Activated B cell treated with CpG ODN at 0.5 μM for 24 hours (primary cell): ENCODE measurements at places on chromosomes 16 and 17. TPM values are rescaled to one million over a fixed set of nuclear protein-coding genes. Genes with fewer than 3 reads are reported as not detected.

DNA sequence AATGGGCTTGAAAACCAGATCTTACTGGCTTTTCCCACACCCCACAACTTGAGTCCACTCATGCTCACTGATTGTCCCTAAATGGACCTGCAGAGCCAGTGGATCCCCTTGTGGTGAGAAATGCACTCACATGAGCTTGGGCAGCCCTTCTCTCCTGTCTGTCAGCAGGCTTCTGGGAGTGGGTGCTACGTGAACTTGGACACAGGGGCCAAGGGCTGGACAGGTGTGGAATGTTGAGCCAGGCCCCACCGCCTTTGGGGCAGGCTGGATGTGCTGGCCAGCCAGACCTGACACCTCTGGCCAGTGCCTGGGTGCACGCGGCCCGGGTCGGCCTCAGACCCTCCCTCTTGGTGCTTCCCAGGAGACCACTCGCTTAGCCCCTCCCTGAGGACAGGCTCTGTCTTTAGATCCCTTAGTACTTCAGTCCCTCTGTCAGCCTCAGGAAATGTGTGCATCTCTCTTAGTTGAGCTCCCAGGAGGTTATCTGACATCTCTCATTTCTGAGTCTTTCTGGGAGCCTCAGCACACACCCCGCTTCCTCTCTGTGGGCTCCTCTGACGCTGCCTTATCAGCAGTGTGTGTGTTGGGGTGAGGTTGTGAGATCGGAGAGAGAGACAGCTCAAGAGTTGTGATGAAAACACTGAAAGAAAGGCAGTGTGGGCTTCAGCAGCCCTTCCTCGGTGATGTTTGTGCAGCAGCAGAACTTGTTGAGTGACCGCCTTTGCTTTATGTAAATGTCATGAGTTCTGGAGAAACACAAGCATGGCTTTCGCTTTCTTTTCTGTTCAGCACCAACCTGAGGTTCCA, 117.0 kb downstream of the RAB11FIP4 start:
- H3K27ac ChIP-seq, result peak overlapping the region; percentile 96
- peaks cover 4% of the 10 kb centered on the region for H3K36me3 ChIP-seq
- no peaks in the 10 kb centered on the region for H3K27me3 ChIP-seq
- no peak for DNase-seq
- H3K4me3 ChIP-seq, result peak overlapping the region; percentile 88
- H3K4me1 ChIP-seq, result peaks cover 65% of the 10 kb centered on the region

- peaks cover 60% of the 10 kb centered on the region for H3K4me1 ChIP-seq
- H3K4me3 ChIP-seq, result peak overlapping the region; percentile 55
- H3K27me3 ChIP-seq, result no peaks in the 10 kb centered on the region
- no peak for DNase-seq
These were observed 11.8 kb downstream of the PIK3R6 start for GRCh38 chr17:8855477-8856204.

GRCh38 chr16:67942200-67942509, 1.8 kb downstream of the LCAT start:
- no peak overlapping the region for H3K4me3 ChIP-seq
- no peaks in the 10 kb centered on the region for H3K27me3 ChIP-seq
- no peak for DNase-seq

DNA sequence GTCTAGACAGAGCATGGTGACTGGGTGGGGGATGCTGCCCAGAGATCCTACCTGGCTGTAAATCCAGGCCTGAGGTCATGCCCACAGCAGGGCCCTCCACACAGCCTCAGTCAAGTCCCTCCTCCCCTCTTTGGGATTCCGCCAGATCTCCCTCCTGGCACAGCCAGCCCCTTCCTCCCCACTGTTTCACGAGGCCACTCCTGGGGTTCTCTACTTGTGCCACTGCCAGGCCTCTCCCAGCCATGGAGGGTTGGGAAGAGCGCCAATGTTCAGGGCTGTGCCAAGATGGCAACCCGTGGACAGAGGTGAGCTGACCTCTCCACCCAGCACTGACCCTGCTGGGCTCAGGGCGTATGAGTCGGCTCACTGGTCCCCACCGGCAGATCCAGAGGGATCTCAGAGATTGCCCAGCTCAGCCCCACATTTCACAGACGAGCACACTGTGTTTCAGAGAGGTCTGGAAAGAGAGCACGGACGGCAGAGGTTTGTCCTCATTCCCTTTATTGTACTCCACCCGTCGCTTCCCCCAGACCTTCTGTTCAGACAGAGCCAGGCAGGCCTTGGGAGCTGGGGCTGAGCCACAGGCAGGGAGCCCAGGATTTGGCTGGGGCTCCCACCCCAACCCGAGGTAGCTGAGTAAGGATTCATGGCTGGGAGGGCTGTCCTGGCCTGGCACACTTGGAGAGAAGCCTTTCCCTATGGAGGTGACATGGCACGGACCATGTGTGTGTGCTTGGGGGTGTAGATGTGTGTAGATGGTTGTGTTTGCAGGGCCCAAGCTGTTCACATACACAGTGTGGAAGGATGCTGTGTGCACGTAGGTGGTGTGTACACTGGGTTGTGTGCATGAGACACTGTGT, 3.5 kb upstream of the CAMKK1 start:
- H3K4me1 ChIP-seq, result peaks cover 22% of the 10 kb centered on the region
- DNase-seq, result no peak
- H3K27ac ChIP-seq, result no peak overlapping the region
- no peaks in the 10 kb centered on the region for H3K27me3 ChIP-seq
- no peak overlapping the region for H3K4me3 ChIP-seq

GRCh38 chr17:8941980-8942622, 23.4 kb downstream of the PIK3R5 start:
- peak overlapping the region; percentile 15 for H3K4me3 ChIP-seq
- peaks cover 44% of the 10 kb centered on the region for H3K36me3 ChIP-seq
- no peak for DNase-seq
- H3K27me3 ChIP-seq, result no peaks in the 10 kb centered on the region
- H3K27ac ChIP-seq, result peak overlapping the region; percentile 76

GRCh38 chr16:57475711-57476339, 10.5 kb downstream of the DOK4 start:
- peaks cover 14% of the 10 kb centered on the region for H3K36me3 ChIP-seq
- no peak overlapping the region for H3K27ac ChIP-seq
- DNase-seq, result peak; percentile 69
- peaks cover 40% of the 10 kb centered on the region for H3K4me1 ChIP-seq
- peaks cover 7% of the 10 kb centered on the region for H3K27me3 ChIP-seq

- H3K27ac ChIP-seq, result no peak overlapping the region
- no peak overlapping the region for H3K4me3 ChIP-seq
- H3K36me3 ChIP-seq, result peaks cover 63% of the 10 kb centered on the region
These were observed 19.0 kb downstream of the MED24 start for GRCh38 chr17:40035162-40035559.

- H3K27ac ChIP-seq, result peak overlapping the region; percentile 87
- peak; percentile 40 for DNase-seq
- peak overlapping the region; percentile 95 for H3K4me3 ChIP-seq
- no peaks in the 10 kb centered on the region for H3K27me3 ChIP-seq
These were observed 486 bp downstream of the PIGS start for GRCh38 chr17:28570716-28571360.

DNA sequence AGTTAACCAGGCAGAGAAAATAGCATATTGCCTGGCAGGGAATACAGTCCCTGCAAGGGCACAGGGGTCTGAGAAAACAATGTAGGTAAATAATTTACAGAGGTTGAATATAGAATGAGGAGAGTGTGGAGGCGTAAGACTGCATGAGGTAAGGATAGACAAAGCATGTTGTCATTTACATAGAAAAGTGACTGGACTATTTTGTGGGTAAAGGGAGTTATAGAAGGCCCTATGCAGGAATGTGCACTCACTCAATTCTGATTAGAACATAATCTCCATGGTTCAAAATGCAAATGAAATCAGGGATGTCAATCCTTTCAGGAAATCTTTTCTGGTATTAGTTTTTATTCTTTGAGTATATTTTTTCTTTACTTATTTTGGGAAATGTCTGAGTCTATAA, 285.7 kb upstream of the SALL1 start:
- no peaks in the 10 kb centered on the region for H3K36me3 ChIP-seq
- no peaks in the 10 kb centered on the region for H3K27me3 ChIP-seq
- H3K27ac ChIP-seq, result no peak overlapping the region
- no peak overlapping the region for H3K4me3 ChIP-seq
- no peaks in the 10 kb centered on the region for H3K4me1 ChIP-seq

DNA sequence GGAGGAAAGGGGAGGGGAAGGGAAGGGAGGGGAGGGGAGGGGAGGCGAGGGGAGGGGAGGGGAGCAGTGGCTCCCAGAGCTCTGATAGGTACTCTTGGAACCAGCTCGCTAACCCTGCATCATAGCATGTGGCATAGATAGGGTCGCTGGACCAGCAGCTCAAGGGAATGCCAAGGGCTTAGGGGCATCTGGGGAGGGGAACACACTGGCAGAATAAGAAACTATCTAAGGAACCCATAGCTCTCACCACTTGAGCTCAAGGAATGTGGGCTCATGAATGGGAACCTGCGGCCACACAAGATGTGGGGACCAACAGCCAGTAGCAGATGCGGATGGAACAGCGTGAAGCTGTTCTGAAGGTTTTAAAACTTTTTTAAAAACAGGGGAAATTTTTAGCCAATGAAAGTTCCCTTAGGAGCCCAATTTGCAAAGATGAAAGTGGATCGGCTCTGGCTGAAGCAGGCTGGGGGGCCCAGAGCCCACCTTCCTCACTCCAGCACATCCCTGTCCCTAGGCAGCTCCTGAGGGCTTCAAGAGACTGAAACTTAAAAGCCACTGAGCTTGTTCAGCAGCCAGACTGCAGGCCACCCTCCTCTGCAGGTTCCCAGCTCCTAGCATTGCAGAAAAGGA, 46.9 kb downstream of the PIMREG start:
- peaks cover 8% of the 10 kb centered on the region for H3K4me1 ChIP-seq
- no peak overlapping the region for H3K27ac ChIP-seq
- peaks cover 10% of the 10 kb centered on the region for H3K27me3 ChIP-seq
- no peaks in the 10 kb centered on the region for H3K36me3 ChIP-seq
- DNase-seq, result no peak

GRCh38 chr17:42780851-42781638, 635 bp downstream of the WNK4 start:
- peaks cover 40% of the 10 kb centered on the region for H3K27me3 ChIP-seq
- peaks cover 26% of the 10 kb centered on the region for H3K4me1 ChIP-seq
- peaks cover 34% of the 10 kb centered on the region for H3K36me3 ChIP-seq
- H3K27ac ChIP-seq, result no peak overlapping the region

DNA sequence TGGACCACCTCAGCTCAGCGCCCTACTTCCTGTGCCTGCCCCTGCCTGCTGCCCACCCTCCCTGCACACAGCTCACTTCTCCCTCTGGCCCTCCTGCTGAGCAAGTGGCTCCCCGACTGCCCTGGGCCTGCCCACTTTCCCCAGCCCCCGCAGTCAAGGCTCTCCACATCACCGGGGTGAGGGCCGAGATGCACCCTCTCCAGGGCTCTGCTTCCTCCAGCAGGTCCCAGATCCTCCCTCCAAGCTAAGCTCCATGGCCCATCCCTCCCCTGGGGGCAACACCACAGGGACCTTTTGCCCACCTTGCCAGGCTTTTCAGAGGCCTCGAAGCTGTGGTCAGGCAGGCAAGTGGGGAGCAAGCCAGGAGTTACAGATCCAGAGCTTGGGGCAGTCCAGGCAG, 820.2 kb downstream of the KCNJ18 start:
- no peak overlapping the region for H3K27ac ChIP-seq
- no peaks in the 10 kb centered on the region for H3K36me3 ChIP-seq
- no peaks in the 10 kb centered on the region for H3K27me3 ChIP-seq
- DNase-seq, result no peak

SLC16A6 gene
- 10.2 and 11.0 TPM in 2 replicates for total RNA-seq

SEZ6L2 gene
- total RNA-seq, result not detected in 2 replicates

KARS1 gene
- 166 and 182 TPM in 2 replicates for total RNA-seq
